ENCODE measurements at places on chromosomes 13 and 19.

GRCh38 chr19:38270587-38271167, 6.3 kb downstream of the SPINT2 start:
- DNase-seq, result no peak

DNA sequence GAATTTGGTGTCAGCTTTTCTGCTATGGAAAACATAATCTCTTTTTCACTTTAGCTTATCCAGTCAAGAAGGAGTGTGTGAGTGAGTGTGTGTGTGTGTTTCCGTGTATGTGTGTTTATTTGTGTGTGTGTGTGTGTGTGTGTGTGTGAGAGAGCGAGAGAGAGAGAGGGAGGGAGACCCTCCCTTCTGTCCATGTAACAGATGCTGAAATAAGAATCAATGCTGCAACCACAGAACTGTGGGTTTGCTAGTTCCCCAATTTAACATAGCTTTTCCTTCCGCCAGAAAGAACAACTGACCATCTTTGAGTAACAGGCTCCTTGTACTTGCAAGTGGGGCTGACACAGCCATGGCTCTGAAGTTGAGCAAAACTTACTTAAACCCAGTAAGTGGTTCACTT, 5.2 kb downstream of the LCP1 start:
- DNase-seq, result no peak

- peak; percentile 60 for DNase-seq
Measured at GRCh38 chr13:33678906-33679657, 138.9 kb upstream of the RFC3 start.

- DNase-seq, result no peak
Measured at GRCh38 chr19:7685546-7686445, 5.2 kb downstream of the TRAPPC5 start.

DNA sequence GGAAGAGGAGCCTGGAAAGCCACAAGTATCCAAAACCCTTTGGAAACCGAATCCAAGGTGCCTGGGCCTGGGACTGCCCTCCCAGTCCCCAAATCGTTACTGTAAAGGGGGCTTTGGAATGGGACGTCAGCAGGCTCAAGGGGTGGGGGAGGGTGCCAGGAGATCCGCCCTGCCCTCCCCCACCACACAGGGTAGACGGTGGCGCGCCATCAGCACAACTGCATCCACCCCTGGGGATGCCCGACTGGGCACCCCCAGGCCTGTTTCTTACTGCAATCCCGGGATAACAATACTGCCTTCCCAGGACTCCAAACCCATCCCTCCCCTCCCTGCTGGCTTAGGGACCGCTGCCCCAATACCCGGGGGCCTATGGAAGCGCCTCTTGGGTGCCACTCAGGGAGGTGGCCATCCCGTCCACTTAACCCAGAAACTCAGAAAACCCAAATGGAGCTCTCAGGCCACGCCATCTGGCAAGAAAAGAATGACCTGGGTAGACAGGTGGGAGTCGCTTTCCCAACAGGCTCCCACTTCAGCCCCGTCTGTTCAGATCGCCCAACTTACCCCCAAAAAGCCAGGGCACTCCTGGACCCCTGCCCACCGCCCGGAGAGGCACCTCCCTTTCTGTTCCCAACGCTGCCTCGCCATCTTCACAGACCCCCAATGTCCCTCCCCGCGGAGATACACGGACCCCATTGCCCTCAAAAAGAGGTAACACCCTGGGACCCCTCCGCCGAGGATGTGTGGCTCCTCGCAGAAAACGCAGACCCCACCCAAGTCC, 2.4 kb downstream of the KLF16 start:
- DNase-seq, result no peak

- no peak for DNase-seq
Measured at GRCh38 chr13:75299246-75299645, 182.7 kb downstream of the TBC1D4 start.

DNA sequence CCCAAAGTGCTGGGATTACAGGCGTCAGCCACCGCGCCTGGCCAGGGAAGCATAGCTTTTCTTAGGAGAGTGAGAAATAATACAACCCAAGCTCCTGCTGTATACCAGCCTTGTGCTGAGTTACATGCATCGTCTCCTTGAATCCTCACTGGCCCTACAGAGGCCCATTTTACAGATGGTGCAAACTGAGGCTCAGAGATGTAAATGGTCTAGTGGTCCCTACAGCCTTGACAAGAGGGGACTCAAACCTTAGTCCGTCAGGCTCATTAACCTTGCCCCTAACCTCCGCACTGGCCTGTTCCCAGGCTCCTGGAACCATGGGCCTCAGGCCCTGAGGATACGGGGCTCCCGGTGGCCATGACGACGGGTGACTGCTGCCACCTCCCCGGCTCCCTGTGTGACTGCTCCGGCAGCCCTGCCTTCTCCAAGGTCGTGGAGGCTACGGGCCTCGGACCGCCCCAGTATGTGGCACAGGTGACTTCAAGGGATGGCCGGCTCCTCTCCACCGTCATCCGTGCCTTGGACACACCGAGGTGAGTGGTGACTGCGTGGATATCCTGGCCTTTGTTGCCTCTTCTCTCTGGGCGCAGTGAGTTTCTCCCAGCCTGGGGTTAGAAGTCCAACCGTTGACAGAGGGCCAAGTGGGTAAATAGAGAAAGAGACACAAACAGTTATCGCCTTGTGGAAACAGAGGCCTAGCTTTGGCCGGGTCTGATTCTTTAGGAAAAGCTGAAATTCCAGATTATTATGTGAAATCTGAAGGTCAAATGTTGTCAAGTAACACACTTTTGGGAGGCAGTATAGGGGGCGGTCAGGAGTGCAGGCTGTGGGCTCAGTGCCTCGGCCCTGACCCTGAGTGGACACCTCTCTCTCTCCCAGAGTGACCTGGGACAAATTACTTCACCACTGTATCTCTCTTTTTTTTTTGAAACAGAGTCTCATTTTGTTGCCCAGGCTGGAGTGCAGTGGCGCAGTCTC, 8.7 kb downstream of the MARCHF2 start:
- DNase-seq, result no peak

- no peak for DNase-seq
Measured at GRCh38 chr19:48424694-48425219, 21.0 kb upstream of the GRWD1 start.

DNA sequence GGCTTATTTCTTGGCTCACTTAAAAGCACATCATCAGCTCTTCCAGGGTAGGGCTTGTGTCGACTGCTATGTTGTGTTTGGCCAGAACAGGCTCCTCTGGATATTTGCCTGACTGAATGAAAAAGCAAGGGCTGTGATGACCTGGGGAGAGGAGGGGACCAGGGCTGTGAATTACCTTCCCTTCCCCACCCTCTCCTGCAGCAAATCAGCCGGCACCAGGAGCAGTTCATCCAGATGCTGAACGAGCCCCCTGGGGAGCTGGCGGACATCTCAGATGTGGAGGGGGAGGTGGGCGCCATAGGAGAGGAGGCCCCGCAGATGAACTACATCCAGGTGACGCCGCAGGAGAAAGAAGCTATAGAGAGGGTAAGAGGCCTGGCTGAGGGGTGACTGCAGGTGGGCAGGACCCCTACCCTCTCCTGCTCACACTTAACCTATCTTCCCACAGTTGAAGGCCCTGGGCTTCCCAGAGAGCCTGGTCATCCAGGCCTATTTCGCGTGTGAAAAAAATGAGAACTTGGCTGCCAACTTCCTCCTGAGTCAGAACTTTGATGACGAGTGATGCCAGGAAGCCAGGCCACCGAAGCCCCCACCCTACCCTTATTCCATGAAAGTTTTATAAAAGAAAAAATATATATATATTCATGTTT, 4.4 kb downstream of the GADD45GIP1 start:
- DNase-seq, result no peak

GRCh38 chr19:6056282-6056741, 54.0 kb downstream of the RFX2 start:
- no peak for DNase-seq

GRCh38 chr19:7908742-7909461, 5.2 kb downstream of the MAP2K7 start:
- DNase-seq, result no peak

- no peak for DNase-seq
Measured at GRCh38 chr19:48618278-48618915, 581 bp downstream of the RPL18 start.
